ENCODE measurements at places on chromosomes 3 and 15.

GRCh38 chr3:162391301-162391700 lies 894.7 kb downstream of the OTOL1 start:
- DNase-seq: no peak

DNA sequence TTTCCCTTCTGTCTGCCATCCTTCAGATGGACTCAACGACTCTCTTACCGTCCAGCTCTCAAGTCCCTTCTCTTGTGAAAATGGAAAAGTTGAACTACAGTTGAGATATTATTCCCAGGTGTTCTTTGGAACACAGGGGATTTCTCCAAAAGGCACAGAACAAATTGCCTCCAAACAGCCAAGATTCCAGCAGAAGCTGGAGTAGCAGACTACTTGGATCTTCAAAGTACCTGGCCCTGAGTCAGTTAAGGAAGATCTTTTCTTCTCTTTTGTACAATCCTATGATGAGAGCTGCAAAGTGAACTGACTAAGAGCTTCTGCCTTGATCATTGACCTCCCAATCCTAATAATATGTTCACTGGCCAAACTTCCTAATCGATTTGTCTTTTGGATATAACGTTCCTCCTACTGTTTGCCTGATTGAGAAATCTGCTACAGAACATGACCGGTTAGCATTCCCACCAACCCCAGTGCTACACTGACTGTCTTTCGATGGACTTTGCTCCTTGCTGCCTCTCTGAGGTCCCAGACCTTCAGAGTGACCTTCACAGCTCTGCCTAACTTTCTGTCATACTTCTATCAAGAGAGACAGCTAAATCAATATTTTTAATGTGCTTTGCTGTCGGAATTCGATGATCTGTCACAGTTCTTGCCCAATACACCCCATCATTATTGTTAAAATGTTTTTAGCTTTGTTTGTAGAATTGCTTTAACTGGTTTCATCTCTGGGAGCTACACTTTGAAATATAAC lies 21.9 kb downstream of the PAQR9 start:
- no peak for DNase-seq

DNA sequence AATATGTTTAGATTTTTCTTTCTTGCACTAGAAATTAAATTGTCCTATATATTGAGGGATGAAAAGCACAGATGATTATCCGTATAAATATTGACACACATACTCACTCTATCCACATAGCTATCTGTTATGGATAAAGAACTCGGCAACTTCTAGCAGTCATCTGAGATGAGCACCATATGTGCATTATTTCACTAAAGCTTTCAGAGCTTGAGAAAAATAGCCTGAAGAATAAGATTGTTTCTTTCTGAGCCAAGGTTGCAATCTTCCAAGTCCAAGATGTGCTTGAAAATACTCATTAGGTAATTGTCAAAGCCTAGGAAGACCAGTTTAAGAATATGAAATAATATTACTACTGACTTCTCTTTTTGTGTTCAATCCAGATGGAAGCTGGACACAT lies 40.5 kb downstream of the COL8A1 start:
- DNase-seq: no peak

DNA sequence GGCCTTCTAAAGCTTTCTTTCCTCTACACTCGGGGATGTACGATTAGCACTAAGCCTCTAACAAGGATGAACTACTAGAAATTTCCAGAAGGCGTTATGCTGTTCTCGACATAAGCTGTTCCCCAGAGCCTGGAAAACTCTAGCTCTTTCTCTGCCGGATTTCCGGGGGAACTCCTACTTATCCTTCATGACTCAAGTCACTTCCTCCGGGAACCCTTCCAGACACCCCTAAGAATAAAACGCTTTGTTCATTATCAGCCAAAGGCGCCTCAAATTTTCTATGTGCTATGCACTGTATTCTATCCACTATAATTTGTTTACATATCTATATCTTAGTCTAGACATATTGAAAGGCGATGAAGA lies 455 bp upstream of the SNAP23 start:
- DNase-seq: no peak

DNA sequence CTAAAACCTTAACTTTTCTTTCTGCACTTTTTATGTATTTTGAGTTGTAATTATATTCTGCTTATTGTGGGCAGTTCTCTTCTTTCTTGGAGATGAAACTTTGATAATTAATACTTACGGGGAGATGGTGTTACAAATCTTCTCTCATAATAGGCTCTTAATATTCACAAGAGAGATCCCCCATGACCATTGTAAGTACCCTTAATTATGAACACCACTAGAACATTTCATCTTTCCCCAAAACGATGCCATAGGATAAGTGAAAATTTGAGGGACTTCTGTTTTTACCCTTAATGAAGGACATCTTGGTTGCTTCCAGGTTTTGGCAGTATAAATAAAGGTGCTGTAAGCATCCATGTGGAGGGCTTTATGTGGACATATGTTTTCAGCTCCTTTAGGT lies 60.7 kb downstream of the PIAS1 start:
- DNase-seq: no peak

DNA sequence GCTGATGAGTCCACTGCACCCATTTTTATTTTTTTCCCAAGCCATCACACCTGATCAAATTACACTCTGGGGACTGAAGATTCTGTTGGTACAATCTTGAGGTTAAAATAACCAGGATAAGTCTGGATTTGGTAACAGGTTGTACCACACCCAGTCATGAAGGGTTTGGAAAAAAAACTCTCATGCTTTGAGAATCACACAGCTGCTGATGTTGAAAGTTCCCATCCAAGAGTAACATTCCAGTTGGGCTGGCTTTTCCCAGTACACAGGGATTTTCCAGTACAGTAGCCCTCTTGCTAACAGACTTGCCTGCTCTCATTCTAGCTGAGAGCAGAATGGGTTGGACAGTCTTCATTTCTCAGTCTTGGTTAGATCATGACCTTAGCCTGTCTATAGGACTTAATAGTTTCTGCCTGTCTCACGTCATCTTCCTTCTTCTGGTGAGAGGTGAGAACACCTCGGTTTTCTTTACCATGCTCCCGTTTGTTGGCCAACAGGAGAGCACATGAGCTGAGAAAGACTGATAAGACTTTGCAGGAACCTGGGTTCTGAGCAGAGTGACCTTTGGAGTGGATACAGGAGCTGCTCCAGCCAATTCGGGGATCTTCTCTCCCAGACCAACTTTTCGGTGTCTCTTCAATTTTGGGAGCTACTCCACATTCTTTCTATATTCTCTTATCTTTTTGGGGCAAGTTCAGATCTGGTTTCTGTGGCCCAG lies 300.1 kb upstream of the LYSMD4 start:
- no peak for DNase-seq

DNA sequence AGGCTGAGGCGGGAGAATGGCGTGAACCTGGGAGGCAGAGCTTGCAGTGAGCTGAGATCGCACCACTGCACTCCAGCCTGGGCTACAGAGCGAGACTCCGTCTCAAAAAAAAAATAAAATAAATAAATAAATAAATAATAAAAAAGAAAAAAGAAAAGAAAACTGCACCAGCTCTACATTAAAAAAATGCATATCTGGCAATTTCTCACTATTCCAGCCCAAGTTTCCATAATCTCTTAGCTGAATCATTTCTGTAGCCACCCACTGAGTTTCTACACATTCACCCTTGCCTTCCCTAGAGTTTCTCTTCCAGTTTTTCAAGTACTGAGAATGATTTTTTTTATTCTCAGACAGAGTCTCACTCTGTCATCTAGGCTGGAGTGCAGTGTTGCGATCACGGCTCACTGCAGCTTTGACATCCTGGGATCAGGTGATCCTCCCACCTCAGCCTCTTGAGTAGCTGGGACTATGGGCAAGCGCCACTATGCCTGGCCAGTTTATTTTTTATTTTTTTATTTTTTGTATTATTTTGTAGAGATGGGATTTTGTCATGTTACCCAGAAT lies 24.5 kb upstream of the SLC7A14 start:
- DNase-seq: no peak

DNA sequence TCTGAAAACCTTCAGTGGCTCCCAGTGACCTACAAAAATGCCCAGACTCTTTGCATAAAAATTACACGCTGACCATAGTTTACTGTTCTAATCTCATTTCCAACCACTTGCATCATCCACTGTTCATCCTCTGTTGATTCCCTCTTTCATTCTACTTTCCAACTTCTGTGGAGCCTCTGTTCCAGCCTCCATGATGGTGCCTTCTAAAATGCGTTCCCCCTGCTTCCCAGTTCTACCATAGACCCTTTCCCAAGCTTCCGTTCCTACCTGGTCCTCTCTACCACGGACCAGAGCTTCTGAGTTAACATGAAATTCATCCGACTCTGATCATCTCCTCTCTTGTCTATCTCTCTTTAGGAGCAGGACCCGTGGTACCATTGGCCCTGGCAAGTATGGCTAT lies 127.0 kb downstream of the THSD4 start:
- DNase-seq: no peak

DNA sequence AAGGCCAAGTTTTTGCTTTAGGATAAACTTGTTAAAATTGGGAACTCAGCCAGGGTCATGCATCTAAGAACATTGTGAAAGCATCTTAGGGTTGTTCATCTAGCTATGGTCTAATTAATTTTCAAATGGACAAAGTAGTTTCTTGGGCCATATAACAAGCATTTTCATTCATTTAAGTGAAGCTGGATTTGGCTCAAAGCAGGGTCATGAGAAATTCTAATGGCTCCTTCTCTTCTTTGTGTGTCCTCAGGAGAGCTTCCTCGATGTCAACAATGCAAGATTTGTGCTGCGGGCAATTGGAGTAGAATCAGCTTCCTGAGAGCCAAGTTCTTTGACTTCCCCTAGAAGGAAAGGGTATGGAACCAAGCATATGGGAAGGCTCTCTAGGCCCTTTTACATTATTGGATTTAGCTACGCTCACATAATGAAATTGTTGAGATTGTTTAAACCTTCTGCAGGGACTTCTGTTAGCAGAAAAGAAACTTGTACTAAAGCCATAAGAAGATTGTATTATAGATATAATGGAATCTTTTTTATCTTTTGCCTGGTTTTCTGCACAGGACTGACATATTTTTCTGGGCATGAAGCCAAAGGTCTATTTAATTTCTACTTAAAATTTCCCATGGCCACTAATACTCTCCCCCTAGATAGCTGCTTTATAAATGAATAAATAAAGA lies 1.8 kb upstream of the SAMMSON start:
- no peak for DNase-seq

- no peak for DNase-seq
Observed at GRCh38 chr15:88661041-88661700, 22.4 kb downstream of the ISG20 start.

DNA sequence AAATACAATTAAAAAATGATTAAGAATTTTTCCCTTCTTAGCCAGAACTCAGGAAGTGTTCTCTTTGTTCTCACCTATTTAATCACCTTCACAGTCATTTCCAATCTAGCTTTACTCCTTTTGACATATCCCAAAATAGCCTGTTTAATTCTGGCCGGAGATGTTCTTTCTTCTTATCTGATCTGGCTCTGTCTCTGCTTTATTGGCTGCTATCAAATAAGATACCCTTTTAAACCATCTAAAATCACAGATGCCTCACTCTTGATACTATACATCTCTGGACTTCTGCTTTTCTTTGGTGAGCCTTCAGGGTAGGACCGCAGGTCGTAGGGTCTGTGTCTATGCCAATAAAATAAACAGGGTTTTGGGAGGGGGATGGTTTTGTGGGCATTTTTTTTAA lies 319.2 kb upstream of the SEMA6D start:
- no peak for DNase-seq

- DNase-seq: peak; percentile 14
Observed at GRCh38 chr3:23810343-23811184, 4.8 kb downstream of the UBE2E1 start.

All from stimulated activated CD4-positive, alpha-beta T cell treated with anti-CD3 and anti-CD28 coated beads, Interleukin-1b, Interleukin-23, amount 100 ng/mL, for 1 hour (primary cell).